ENCODE measurements at places on chromosomes 6 and 20.

DNA sequence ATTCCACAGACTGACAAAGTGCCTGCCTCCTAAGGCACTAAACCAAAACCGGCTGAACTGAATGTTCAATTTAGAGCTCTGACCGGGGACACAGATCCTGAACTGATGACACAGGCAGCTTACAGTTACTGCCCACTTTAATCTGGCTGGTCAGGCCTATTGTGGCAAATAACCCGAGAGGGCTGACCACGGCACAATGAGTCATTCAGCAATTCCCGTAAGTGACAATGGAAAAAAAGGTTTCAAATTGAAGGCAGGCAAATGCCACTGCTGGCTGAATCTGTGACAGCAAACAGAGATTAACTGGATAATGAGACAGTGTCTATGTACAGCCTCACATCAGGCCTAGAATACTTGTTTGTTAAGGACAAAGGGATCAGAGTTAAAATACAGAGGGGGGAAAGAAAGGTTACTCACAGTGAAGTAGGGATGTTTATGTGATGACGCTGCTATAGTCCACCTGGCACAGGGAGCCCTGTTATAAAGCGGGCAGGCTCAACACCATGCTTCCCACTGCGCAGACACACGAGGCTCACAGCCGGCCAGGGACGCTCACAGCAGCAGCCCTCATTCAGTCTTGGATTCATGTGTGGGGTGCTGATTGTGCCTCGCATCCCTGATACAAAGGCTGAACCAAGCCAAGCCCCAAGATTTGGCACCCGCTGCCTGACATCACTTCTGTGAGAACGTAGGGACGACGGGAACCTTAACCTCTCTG, 54.4 kb downstream of the RTN4IP1 start:
- no peak for DNase-seq

DNA sequence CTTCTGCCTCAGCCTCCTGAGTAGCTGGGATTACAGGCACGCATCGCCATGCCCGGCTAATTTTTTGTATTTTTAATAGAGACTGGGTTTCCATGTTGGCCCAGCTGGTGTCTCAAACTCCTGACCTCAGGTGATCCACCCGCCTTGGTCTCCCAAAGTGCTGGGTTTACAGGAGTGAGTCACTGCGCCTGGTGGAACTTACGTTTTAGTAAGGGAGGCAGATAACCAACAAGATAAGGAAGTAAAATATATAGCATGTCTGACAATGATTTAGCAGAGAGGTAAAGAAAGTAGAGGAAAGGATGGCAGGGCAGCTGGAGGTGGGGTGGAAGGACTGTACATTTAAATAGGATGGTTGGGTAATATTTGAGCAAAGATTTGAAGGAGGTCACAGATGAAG, 12.8 kb upstream of the MYMX start:
- DNase-seq: no peak

GRCh38 chr6:107756660-107757355, 67.3 kb downstream of the SCML4 start:
- DNase-seq: no peak

- DNase-seq: no peak
Measured at GRCh38 chr20:49948809-49949507, 12.8 kb downstream of the RNF114 start.

DNA sequence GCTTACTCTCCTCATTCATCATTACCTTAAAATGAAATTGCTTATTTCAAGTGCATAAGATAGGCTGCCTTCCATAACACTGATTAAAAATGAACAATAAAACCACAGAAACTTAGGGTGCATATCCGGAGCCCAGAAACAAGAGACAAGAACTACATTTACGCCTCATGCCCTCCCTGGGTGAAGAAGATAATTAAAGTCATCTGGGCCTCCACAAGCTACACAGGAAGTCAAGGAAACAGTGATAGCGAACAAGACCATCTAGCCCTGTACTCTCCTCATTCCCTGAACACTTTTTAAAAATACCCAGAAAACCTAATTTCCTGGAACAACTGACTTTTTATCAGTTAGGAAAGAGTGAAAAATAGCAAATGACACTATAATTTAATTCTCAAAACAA, 6.3 kb downstream of the SOD2 start:
- DNase-seq: no peak

- DNase-seq: no peak
Measured at GRCh38 chr6:89975991-89976693, 81.9 kb downstream of the GJA10 start.

DNA sequence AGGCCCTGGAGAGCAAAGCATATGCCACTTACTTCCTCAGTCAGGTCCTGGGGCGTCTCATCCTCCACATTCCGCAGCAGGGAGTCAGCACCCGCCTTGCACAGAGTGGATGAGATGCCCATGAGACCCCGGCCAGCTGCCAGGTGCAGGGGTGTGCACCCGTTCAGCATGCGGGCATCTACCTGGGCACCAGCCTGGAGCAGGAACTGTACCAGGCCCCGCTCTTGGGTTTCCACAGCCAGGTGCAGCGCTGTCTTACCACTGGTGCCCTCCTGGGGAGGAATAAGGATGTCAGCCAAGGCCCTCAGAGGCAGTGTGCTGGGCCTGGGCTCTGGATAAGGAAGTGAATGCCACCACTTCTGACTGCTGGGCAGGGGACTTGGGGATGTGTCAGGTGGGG, 2.7 kb upstream of the SLC35B2 start:
- no peak for DNase-seq

- DNase-seq: no peak
Measured at GRCh38 chr6:169172456-169172855, 81.2 kb downstream of the THBS2 start.

DNA sequence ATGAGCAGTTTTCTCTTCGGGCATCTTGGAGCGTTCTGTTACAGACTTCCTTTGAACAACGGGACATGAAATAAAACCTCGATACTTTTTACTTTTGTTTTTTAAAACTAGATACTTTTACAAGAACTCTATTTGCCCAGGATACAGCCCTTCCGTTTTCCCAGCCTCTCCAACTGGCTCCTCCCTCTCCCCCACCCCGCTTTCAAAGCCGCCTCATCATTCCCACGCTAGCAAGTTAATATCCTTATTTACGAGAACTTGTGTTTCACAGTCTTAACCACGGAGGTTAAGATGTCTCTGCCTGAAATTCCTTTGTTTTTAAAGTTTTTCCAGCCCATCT, 241 bp upstream of the CFAP206 start:
- DNase-seq: no peak

DNA sequence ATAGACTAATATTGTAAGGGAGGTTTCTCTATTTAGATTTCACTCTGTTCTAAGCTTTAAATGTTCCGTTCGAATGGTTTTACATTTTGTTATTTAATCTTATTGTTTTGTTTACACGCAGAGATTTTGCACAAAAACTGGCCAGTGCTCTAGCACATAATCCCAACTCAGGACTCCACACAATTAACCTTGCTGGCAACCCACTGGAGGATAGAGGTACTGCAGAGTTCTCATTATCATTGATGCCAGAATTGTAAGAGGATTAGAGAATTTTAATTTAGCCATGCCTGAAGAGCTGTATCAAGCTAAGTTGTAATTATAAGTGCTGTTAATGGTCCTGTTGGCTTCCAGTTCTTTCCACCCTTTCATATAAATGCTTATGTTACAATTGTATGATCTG, 179.7 kb upstream of the SCGN start:
- no peak for DNase-seq

DNA sequence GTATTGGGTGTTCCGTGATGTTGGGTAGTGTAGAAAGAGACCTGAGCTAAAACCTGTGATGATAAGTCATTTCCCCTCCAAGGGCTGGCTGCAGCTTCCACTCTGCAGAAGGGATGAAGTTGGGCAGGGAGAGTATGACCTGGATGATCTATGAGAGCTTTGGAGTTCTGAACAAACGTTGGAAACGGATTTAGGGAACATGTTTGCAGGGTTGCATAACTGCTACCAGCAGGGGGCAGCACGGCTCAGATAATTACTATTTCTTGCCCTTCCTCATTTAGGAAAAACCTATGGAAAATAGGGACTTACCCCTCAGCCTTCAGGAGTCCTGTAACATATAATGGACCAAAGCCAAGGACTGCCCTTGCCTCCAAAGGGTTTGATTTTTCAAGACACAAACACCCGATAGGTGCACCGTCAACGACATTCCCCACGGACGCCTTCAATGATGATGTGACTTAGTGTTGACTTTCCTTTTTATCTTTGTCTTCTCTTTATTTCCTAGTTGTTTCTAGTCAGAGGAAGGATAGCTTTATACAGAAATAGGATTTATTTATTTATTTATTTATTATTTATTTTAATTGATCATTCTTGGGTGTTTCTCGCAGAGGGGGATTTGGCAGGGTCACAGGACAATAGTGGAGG, 164.9 kb upstream of the SASH1 start:
- peak; percentile 2 for DNase-seq

GRCh38 chr6:5906340-5906670, 100.4 kb downstream of the NRN1 start:
- no peak for DNase-seq

DNA sequence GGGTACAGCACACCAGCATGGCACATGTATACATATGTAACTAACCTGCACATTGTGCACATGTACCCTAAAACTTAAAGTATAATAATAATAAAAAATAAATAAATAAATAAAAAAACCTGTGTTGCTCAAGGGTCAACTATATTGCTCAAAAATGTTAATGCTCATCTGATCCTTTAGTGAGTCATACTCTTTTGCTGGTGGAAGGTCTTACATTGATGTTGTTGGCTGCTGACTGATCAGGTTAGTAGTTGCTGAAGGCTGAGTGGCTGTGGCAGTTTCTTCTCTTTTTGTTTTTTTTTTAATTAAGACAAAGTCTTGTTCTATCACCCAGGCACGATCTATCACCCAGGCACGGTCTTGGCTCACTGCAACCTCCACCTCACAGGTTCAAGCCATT, 29.6 kb upstream of the SMIM26 start:
- DNase-seq: no peak

DNA sequence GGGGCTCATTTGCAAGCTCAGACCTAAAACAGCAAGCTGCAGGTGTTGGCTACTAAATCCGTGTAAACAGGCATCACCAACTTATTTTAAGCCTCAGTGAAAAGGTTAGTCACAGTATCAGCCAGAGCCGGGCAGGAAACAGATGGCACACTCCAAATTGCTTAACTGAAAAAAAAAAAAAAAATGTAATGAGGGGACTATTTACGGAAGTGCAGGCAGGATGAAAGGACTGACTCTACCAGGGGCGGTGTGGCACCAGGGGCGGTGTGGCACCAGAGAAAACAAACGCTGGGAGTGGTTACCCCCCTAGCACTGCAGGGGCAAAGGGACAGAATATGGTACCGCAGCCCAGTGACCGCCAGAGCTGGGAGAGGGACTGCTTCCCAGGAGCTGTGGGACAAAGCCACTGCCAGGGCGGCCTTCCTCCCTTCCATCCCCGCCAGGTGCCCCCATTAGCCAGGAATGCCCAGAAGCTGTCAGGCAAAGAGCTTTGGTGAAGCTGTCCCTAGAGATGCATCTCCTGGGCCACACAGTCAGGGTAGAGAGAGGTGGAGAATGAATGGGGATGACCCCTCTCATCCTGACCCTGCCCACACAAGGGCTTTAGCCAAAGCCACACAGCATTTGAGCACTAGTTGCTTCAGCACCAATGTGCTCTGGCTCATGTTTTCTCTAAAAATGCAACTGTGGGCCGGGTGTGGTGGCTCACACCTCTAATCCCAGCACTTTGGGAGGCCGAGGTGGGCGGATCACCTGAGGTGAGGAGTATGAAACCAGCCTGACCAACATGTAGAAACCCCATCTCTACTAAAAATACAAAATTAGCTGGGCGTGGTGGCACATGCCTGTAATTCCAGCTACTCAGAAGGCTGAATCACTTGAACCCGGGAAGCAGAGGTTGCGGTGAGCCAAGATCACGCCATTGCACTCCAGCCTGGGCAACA, 39.6 kb upstream of the GFOD1 start:
- DNase-seq: no peak

GRCh38 chr20:55375920-55376319, 629.4 kb downstream of the CBLN4 start:
- no peak for DNase-seq

DNA sequence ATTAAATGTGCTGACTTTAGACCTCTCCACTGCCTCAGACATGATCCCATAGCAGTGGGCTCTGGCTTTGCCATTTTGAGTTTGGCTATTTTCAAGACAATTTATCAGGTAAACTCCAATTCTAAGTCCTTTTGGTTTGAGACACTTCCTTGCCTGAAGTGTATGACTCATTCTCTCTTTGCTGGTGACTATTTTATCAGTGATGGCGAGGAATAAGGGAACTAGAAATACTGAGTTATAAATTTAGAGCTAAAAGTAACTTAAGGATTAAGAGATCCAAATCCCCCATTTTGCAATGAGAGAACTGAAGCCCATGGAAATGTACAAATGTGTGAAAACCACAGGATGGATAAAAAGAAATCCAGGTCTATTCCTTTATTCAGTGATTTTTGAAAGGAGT, 30.9 kb upstream of the CD83 start:
- no peak for DNase-seq

DNA sequence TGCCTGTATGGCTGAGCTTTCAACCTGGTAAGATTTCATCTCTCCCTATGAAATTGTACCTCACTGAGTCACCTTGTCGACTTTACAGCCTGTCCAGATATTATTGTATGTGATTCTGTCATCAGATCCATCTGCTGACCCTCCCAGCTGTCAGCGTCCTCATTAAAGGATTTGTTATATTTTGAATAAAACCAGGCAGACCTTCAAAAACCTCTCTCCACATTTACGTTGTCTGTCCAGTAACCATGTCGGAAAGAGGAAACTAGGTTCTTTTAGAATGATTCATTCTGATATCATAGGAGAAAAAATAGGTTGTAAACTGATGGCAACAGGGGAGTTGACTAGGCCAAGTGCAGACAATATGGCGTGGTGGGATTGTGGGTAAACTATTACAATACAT, 38.5 kb downstream of the TSPYL4 start:
- no peak for DNase-seq

DNA sequence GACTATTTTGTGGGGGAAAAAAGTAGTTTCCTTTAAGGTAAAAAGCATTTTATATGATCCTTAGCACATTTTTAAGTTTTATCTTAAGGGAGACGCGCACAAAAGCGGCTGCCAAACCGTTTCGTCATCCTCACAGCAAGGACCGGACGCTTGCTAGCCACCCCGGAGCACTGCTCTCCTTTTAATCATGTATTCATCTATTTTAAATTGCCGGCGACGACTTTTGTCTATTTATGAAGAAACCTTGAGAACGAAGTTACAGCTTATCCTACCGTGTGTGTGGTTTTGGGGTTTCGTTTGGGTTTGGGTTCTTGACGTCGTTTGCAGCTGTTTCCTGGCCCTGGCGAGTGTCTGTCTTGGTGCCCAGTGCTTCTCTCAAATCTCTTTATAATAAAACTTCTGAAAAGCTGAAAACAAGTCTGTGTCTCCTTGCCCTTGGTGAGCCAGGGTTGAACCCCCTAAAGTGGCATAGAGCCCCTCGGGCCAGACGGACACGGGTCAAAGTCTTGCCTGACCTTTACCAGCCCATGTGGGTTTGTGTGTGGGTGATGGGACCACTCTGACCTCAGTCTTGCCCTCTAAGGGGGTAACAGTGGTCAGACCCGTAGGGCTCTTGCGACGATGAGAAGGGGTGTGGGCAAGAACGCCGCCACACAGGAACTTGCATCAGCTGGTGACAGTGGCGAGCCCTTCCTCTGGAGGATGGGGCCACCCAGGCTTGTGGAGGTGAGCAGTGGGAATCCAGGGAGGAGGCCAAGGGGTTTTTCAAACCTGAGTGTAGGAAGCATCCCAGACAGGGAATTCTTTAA, 117.6 kb downstream of the JPH2 start:
- DNase-seq: peak; percentile 12

GRCh38 chr6:135227758-135228157, 46.6 kb downstream of the MYB start:
- DNase-seq: no peak

- DNase-seq: no peak
Measured at GRCh38 chr20:46550461-46550860, at the start of gene OCSTAMP. TSS of gene OCSTAMP (minus strand) at chr20:46550654. CDS start at chr20:46550560, 94 bp downstream.
